Neural progenitor cell (in vitro differentiated cells): ENCODE measurements at places on chromosomes 12 and 14. TPM values are rescaled to one million over a fixed set of nuclear protein-coding genes. Genes with fewer than 3 reads are reported as not detected.

SERPINA3 gene
- total RNA-seq = not detected in 2 replicates

THAP2 gene
- 15.9 and 37.3 TPM in 2 replicates for total RNA-seq

GCH1 gene
- total RNA-seq = 6.4 and 9.0 TPM in 2 replicates

HOXC10 gene
- not detected in 2 replicates for total RNA-seq

GARIN6 gene
- not detected in 2 replicates for total RNA-seq

DDN gene
- 0.25 TPM in 1 of 2 replicates, not detected in the other for total RNA-seq

CLEC12A gene
- total RNA-seq = not detected in 2 replicates

BMP4 gene
- total RNA-seq = 11.0 and 18.4 TPM in 2 replicates

IL31 gene
- total RNA-seq = not detected in 2 replicates

PZP gene
- total RNA-seq = not detected in 2 replicates

RD3L gene
- total RNA-seq = not detected in 2 replicates

SYCP3 gene
- 0.03 and 0.04 TPM in 2 replicates for total RNA-seq

TEX22 gene
- 0.84 TPM in 1 of 2 replicates, not detected in the other for total RNA-seq

FAM90A1 gene
- 0.09 TPM in 1 of 2 replicates, not detected in the other for total RNA-seq

SYT1 gene
- total RNA-seq = 28.1 and 36.9 TPM in 2 replicates

CLEC6A gene
- not detected in 2 replicates for total RNA-seq

IGF1 gene
- total RNA-seq = not detected in 2 replicates

M6PR gene
- 113 and 124 TPM in 2 replicates for total RNA-seq

NOPCHAP1 gene
- 8.6 and 8.9 TPM in 2 replicates for total RNA-seq

TSHR gene
- total RNA-seq = not detected in 2 replicates

LRRC9 gene
- total RNA-seq = 2.1 and 2.3 TPM in 2 replicates

TBX3 gene
- not detected in 2 replicates for total RNA-seq

IAPP gene
- 0.15 and 0.92 TPM in 2 replicates for total RNA-seq

SLC17A8 gene
- total RNA-seq = not detected in 2 replicates

RPL36AL gene
- total RNA-seq = 130 and 170 TPM in 2 replicates

TDRD9 gene
- total RNA-seq = not detected in 2 replicates

ABCB9 gene
- 1.9 and 5.3 TPM in 2 replicates for total RNA-seq

NPFF gene
- total RNA-seq = not detected in 2 replicates

C12orf76 gene
- total RNA-seq = 39.8 and 48.8 TPM in 2 replicates

ARHGAP9 gene
- total RNA-seq = 0.62 TPM in 1 of 2 replicates, not detected in the other
